ENCODE measurements at places on chromosomes 6 and 20. TPM values are rescaled to one million over a fixed set of nuclear protein-coding genes. Genes with fewer than 3 reads are reported as not detected.

The TSHZ2 gene
- total RNA-seq = 2.3 TPM

The DDX27 gene
- 28.7 TPM for total RNA-seq

The SDC4 gene
- 129 TPM for total RNA-seq

The SCUBE3 gene
- total RNA-seq = 10.0 TPM

The KCNB1 gene
- total RNA-seq = not detected

The FILIP1 gene
- total RNA-seq = 0.32 TPM

The CD24 gene
- total RNA-seq = 1.3 TPM

The SEMG1 gene
- total RNA-seq = not detected

The WFDC2 gene
- total RNA-seq = not detected

The FERMT1 gene
- total RNA-seq = 4.3 TPM

The HLA-DQA1 gene
- not detected for total RNA-seq

The GTSF1L gene
- not detected for total RNA-seq

The BCAS1 gene
- total RNA-seq = under 0.01 TPM

The COL11A2 gene
- under 0.01 TPM for total RNA-seq

The BPIFA1 gene
- total RNA-seq = not detected

- DNase-seq = no peak
These were observed 31.0 kb upstream of the PSMF1 start for GRCh38 chr20:1087311-1087905.

- peak; percentile 53 for DNase-seq
These were observed 52.8 kb upstream of the BMP6 start for GRCh38 chr6:7673063-7673536.

GRCh38 chr6:6395581-6396197 lies 75.2 kb upstream of the F13A1 start:
- DNase-seq = no peak

DNA sequence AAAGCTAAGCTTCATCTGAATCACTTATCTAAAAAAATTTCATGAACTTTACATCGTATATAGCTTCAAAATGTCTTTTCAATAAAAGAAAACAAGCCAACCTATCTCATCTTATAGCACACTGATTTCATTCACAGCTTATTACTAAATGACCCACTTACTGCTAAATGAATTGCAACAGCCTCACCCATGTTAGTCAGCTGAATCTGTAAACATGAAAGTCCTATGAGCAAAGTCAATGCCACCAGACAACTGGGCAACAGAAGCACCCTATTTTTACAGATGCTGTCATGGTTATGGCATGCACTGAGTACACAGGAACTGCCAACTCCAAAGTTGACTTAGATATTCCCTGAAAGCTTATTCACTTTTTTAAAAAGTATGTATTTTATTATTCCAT lies 41.2 kb upstream of the DST start:
- peak; percentile 89 for DNase-seq

- DNase-seq = no peak
These were observed 604.7 kb upstream of the CITED2 start for GRCh38 chr6:139979021-139979725.

GRCh38 chr20:49572857-49573256 lies 4.9 kb upstream of the PTGIS start:
- DNase-seq = no peak

GRCh38 chr20:20690676-20691476 lies 21.6 kb downstream of the RALGAPA2 start:
- no peak for DNase-seq

- no peak for DNase-seq
These were observed 70.8 kb upstream of the IPCEF1 start for GRCh38 chr6:154427446-154427845.

GRCh38 chr6:79513111-79513510 lies 24.1 kb downstream of the LCA5 start:
- DNase-seq = no peak

GRCh38 chr20:7627734-7628663 lies 312.3 kb downstream of the HAO1 start:
- peak; percentile 48 for DNase-seq

DNA sequence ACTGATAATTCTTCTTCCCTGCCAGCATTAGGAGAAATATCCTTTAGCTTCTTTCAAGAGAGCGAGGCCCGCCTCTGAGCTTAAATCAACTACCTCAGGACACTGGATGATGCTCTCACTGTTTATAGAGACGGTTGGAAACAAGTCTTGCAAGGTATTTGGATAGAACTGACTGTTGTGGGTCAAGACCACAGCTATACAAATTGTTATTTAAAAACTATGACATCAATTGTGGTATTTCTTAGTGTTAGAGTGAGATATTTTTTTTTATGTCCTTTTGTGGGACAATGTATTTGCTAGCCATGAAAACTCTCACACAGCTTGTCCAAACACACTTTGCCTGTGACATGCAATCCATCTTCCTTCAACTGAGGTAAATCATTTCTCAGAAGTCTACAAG lies 136.3 kb upstream of the PHACTR1 start:
- no peak for DNase-seq

DNA sequence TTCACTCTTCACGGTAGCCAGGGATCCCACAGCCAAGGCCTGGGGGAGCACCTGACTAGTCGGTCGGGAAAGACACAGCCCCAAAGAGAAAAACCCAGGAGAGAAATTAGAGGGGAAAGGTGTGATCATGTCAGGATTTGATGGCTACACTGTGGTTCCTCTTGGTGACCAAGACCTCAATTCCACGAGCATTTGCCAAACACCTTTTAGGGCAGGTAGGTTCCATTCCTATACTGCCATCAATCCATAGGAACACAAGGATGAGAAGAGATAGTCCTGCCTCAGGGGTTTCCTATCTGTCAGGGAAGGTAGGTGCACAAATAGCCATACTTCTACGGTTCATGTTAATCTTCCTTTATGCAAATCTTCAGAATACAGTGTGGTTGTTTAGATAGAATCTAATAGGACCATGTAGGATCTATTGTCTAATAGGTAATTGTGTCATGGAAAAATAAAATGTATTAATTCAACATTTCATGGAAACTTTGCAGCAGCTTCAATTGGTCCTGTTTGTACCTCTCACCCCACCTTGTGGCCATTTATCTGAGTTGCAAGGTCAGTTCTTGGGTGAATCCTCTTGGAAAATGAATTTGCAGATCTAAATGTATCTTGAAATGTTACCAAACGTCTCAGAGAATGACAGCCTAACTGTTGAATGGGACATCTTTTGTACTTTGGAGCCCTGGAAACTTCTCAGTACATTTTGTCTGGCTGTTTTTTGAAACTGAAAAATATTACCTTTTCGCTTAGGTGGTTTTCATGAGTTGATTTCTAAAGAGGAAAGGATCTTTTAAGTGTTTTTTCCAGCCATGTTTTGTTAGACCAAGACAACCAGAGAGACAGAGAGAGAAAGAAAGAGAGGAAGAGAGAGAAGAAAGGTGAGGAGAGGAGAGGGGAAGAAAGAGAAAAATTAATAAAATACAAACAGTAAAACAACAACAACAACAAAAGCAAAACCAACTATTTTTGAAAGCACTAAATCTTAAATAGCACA lies 33.7 kb upstream of the IYD start:
- DNase-seq = peak; percentile 77

- DNase-seq = no peak
These were observed 10.0 kb downstream of the UCKL1 start for GRCh38 chr20:63945921-63946920.

- no peak for DNase-seq
These were observed 785 bp upstream of the THBD start for GRCh38 chr20:23050076-23050838.

GRCh38 chr6:39189915-39190544 lies 39.2 kb downstream of the KCNK5 start:
- no peak for DNase-seq

GRCh38 chr6:141313986-141314385 lies 818.7 kb upstream of the GJE1 start:
- no peak for DNase-seq

- DNase-seq = peak; percentile 3
These were observed 193.7 kb downstream of the GPX5 start for GRCh38 chr6:28719275-28719940.

- DNase-seq = no peak
These were observed 84.0 kb downstream of the TASP1 start for GRCh38 chr20:13554706-13555105.

DNA sequence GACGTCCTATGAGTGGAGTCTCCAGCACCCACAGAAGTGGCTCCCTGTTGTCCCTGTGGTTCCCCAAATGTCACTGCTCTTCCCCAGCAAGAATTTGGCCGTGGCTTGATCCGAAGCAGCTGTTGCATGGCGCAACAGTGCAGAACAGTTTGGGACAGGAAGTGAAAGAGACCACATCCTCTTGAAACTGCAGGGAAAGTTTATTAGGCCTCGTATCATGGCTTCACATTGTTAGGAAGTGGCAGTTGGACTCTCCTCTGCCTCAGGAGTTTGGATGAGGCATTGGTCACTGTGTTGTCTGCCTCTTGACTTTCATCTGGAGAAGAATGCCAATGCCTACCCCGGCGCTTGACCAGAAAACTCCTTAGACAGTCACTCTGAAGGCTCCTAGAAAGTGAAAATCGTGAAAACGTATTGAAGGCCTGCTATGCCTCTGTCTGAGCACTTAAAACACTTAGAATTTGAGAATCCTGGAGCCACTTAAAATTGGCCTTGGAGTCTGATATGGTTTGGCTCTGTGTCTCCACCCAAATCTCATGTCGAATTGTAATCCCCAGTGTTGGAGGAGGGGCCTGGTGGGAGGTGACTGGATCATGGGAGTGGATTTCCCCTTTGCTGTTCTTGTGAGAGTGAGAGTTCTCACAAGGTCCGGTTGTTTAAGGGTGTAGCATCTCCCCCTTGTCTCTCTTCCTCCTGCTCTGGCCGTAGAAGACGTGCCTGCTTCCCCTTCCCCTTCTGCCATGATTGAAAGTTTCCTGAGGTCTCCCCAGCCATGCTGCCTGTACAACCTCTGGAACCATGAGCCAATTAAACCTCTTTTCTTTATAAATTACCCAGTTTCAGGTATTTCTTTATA lies 334.9 kb upstream of the JARID2 start:
- DNase-seq = peak; percentile 72

DNA sequence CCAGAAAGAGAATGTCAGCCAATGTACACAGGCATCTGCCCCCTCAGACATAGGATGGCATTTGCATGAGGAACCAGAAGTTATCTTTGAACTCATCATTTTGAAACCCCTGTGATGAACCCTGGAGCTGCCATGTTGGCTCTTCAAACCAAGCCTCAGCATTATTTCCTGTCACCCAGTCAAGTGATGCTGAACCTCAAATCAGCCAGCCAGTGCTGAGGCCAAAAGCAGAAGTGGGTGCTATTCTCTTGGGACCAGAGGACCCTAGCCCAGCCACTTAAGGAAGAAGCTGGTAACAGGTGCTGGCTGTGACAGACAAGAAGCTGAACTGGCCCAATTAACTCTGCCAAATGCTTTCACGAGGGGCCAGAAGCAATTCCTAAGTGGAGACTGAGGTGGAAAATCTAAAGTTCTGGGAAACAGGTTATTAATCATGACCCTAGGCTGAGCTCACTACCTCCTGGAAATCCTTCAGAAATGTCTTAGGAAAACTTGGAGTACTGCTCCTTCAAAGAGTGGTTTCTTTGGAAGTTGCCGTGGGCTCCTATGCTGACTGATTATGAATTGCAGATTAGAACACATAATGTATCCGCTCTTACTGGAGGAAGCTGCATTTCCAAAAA lies 4.0 kb downstream of the PKIG start:
- DNase-seq = no peak

- no peak for DNase-seq
These were observed 123.0 kb upstream of the CITED2 start for GRCh38 chr6:139497345-139497961.

DNA sequence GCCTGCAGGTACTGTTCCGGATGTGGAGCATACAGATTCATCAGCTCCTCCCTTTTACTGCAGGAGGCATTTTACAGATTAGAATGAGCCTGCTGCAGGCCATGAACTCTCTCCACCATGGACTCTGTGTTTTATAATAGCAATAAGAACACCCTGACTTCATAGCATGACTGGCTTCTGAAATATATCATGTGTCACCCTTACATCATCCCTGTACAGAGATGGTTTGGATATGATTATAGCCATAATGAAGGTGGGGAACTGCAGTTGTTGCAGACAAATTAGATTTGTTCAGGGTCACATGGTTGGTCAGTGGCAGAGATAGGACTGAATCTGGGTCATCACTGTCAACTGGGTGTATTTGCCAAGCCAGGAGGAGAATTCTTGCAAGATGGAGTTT lies 100.7 kb downstream of the FOXO3 start:
- DNase-seq = peak; percentile 68

GRCh38 chr6:25192590-25193459 lies 86.3 kb upstream of the CARMIL1 start:
- peak; percentile 99 for DNase-seq
